ENCODE measurements at places on chromosomes 2 and 18.

GRCh38 chr2:149064365-149064841, 25.9 kb downstream of the LYPD6B start:
- no peak for DNase-seq

DNA sequence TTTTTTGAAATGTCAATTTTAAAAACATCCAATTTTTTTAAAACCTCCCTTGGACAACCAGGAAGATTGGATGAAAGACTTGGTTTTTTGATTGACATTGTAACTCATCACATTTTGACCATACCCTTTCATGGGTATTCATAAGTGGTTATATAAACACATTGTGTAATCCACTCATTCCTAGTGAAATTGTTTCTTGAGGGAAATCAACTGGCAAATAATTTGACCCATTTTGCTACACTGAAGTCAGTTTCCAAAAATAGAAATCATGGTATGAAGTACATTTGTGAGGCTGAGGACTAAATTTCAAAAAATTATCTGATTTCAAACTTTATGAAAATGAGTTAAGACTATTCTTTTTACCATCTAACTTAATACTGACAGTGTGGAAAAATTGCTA, 31.5 kb downstream of the FBXO48 start:
- peak; percentile 83 for DNase-seq

DNA sequence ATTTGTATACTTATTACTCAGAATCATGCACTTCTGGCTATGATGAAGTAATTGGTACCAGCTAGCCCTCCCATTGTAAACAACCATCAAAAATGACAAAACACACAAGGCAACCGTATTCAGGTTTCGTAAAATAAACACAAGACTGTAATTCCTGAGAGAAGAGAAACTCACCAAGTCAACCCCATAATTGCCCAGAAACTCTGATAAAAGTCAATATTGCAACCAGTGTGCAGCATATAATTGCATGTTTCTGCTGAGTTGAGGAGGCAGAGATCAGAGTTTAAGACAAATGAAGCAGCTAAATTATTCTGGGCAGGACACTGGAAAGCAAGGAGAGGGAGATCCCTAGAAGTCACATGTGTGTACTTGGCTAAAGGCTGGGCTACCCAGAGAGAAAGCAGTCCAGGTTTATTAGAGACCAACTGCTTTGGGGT, 90.3 kb downstream of the ROCK2 start:
- DNase-seq = no peak

GRCh38 chr2:30177956-30178355, 31.1 kb downstream of the YPEL5 start:
- no peak for DNase-seq

DNA sequence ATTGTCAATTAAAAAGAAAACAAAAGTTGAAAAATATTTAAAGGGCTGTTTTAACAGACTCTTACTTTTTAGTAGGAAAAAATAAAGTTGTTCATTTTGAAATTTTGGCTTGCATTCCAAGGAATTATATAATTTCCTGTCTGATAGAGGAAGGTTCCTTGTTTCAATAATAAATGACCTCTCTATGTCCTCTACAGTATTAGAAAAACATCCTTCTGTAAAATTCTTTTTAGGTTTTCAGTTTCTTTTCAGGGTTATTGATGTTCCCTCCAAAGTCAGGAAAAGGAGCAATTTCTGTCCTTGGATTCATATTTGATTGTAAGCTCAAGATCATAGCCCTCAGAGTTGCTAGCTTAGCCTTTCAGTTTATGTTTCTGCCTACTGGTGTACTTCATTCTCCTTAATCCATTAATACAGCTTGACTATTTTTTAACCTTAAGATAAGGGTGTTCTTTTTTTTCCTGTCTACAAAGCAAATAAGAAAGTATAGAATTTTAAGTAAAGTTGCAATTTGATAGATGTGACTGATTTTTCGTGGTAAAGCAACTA, 125.2 kb upstream of the COL3A1 start:
- peak; percentile 19 for DNase-seq

GRCh38 chr2:28809927-28810326, 707 bp upstream of the SPDYA start:
- DNase-seq = no peak
